Breast epithelium (tissue), 4 donors: ENCODE measurements at places on chromosomes 4 and X. TPM values are rescaled to one million over a fixed set of nuclear protein-coding genes. Genes with fewer than 3 reads are reported as not detected.

DNA sequence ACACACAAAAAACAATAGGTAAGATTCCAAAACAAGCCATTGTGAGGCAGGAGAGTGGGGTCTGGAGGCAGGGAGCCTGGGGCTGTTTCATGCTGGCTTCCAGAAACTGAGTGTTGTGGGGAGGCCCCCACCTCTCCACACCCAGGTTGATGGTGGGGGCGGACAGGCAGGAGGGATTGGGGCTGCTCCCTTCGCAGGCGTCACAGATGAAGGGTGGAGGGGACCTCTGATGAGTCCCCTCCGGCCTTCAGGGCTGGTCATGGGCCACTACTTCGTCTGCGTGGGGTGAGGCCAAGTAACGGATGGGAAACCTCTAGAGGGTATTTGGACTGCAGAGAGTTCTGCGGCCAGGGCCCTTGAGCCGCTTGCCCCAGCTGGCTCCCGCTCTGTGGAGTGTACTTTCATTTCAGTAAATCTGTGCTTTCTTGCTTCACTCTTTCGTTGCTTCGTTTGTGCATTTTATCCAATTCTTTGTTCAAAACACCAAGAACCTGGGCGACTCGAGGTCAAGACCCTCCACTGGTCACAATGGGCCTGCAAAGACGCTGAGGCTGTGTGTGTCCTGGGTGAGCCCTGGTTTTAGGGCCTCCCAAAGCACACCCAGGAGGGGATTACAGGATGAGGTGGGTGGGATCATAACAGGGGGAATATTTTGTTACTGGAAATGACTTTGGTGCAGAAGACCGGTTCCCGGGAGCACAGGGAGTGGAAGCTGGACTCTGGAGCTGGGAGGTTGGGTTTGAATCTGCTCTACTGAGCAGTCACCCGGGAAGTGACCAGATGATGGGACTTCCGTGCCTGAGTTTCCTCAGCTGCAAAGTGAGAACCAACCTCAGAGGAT is 83.7 kb upstream of the ADRA2C start:
- no peak for DNase-seq

GRCh38 chrX:136778020-136778419 is 2.7 kb downstream of the ARHGEF6 start:
- no peak for DNase-seq

DNA sequence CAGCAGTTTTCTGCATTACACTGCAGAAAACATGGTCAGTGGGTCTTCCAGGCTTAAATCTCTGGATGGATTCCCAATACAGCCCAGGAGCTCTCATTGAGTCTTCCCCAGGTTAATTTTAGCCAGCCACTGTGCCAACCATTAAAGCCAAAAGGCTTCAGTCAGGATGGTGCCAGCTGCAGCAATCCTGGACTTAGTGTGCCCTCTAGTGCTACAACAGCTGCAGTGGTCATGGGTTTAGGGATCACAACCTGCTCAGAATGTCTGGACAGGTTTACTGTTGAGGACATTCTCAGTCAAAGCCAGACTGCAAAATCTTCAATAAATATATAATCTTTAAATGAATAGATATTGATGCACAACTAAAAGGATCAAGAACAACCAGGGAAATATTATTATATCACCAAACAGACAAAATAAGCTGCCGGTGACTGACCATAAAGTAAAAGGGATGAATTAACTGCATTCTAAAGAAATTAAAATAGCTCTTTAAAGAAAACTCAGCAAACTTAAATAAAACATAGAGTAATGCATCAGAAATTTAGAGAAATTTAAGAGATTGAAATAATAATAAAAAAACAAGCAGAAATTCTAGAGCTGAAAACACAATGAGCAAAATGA is 639.9 kb downstream of the SPOCK3 start:
- no peak for DNase-seq

GRCh38 chr4:142567199-142567598 is 278.9 kb downstream of the INPP4B start:
- no peak for DNase-seq

DNA sequence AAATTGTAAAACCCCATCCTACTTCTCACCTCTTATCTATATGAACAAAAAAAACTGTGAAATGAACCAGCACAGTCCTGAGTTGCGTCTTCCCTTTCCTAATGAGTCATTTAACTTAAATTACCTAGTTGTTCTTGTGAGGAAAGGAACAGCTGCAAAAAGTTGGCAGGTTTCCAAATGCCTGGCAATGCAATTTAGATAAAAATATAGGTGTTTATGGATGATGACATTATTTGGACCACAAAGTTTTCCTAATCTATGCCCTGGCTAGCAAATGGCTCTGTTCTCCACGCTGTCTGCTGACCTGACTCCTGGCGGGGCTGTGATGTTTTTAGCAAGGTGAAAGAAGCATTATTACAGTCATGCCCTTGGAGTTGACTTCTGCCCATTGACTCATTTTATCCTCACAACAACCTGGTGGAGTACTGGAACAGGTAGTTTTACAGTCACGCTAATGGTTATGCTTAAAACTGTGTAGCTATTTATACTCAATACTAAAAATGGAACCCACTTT is 29.8 kb upstream of the RELL1 start:
- no peak for DNase-seq

- no peak for DNase-seq
Measured at GRCh38 chrX:67917421-67918010, 373.7 kb downstream of the AR start.

DNA sequence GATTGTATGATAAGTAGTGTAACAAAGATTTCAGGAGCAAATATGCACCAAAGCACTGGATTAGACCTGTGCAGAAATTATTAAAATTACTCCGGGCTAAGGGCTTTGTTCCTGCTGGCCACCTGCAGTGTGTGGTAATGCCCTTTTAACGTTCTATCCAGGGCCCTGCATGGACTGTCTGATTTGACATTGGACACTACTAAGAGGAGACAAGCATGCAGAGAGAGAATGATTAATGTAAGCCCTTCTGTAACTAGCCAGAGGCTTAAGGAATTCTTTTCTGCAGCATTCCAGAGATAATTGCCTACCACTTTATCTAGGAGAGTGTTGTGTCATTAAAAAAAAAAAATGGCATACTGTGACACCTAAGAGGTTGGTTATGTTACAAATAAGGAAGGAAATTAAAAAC is 117.0 kb downstream of the PCDH7 start:
- DNase-seq, result no peak

DNA sequence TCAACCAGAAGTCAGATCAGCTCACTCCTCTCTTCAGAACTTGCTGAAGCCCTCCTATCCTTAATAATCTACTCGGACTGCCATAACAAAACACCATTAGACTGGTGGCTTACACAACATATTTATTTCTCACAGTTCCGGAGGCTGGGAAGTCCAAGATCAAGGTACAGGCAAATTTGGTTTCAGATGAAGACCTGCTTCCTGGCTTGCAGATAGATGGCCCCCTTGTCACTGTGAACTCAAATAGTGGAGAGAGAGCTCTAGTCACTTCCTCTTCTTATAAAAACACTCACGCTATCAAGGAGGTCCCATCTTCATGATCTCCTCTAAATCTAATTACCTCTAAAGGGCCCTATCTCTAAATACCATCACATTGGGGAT is 125.1 kb downstream of the CAMK2D start:
- no peak for DNase-seq

GRCh38 chrX:9671998-9672397 is 93.6 kb downstream of the GPR143 start:
- no peak for DNase-seq

GRCh38 chr4:141429933-141430332 is 206.4 kb upstream of the IL15 start:
- DNase-seq, result no peak

DNA sequence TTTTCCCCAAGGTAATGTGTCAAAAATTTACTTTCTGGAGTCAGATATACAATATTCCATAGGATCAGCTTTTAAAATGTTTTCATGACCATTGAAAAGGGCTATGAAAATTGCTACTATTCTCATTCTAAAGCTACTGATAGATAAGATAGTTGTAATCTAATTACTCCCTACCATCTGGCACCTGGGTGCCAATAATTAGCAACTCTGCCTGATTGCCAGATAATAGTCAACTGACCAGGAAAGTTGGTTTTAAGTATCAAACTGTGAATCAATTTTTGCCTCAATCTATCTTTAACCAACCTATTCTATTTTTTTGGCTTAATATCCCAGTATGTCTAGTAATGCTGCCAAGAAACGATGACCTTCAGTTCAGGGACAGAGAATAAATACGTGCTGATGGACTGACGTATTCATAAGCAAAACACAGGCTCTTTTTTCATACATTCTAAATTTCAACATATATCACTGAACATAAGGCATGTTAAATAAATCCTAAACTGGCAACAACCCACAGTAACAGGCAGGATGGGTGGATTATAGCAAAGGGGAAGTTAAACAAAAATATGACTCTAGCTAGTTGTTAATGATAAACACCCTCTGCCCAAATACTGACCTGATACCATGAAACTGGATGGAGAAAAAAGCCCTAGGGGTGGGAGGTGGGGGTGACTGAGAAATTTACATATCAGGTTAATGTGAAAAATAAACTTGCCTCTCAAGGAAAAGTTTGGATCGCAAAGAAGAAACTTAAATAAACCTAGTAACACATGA is 18.2 kb downstream of the SH3RF1 start:
- no peak for DNase-seq

- DNase-seq, result no peak
Measured at GRCh38 chr4:89398146-89398545, 90.5 kb upstream of the GPRIN3 start.

The C1QTNF7 gene
- total RNA-seq, result 2.6 TPM

The TEC gene
- 5.1 TPM for total RNA-seq

The KCTD8 gene
- total RNA-seq, result 0.48 TPM

The LNX1 gene
- total RNA-seq, result 19.7 TPM
